Activated CD4-positive, alpha-beta T cell treated with anti-CD3 and anti-CD28 coated beads for 4 hours (primary cell): ENCODE measurements at places on chromosomes 3 and 15.

GRCh38 chr3:126412841-126413692 is 18.4 kb downstream of the CFAP100 start:
- DNase-seq, result no peak

DNA sequence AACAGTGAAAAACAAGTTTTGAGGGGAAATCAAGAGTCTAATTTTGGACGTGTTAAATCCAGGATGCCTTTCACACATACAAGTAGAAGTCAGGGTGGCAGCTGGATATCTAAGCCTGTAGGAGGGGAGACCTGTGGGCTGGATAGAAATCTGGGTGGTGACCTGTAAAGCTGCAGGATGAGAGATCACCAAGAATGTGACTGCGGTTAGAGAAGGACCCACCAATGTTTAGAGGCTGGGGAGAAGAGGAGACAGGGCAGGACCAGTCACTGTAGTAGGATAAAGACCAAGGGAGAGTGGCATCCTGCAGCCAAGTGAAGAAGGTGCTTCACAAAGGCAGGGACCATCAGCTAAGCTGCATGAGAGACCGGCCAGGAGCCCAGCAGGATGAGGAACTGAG is 36.2 kb downstream of the MRAS start:
- DNase-seq, result no peak

DNA sequence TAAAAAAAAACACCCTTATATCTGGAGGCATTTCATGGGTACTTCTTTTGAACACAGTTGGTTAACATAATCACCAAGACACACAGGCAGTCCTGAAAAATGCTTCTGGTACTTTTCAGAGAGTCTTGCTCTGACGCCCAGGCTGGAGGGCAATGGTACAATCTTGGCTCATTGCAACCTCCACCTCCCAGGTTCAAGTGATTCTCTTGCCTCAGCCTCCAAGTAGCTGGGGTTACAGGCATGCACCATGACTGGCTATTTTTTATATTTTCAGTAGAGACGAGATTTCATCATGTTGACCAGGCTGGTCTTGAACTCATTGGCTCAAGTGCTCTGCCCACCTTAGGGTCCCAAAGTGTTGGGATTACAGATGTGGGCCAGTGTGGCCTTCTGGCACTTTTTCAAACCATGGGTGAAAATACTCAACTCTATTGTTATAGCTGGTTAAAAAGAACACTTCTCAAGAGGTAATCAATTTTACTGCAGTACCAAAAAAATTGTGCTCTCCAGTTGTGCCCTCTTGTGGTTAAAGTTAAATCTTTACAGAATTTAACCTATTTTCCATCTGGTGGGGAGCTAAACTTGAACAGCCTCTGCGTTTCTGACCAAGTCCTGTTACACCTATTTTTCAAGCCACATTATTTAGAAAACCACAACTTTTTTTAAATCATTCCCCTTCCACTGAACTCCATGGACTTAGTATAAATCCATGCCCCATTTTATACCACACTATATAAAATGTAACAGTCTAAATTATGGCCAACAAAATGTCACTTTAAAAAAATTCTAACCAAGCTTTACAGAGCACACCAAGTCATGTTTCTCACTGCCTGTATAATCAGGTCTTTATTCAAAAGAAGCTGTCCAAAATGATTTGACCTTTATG is 1.2 kb upstream of the SNAPC5 start:
- DNase-seq, result no peak

GRCh38 chr15:49155834-49156627 is 632 bp upstream of the COPS2 start:
- peak; percentile 4 for DNase-seq

GRCh38 chr3:154970797-154971196 is 109.3 kb upstream of the MME start:
- no peak for DNase-seq
